ENCODE measurements at places on chromosomes 13 and 19.
A peak's percentile ranks its signal among the peaks of the same experiment; 100 is the strongest.

DNA sequence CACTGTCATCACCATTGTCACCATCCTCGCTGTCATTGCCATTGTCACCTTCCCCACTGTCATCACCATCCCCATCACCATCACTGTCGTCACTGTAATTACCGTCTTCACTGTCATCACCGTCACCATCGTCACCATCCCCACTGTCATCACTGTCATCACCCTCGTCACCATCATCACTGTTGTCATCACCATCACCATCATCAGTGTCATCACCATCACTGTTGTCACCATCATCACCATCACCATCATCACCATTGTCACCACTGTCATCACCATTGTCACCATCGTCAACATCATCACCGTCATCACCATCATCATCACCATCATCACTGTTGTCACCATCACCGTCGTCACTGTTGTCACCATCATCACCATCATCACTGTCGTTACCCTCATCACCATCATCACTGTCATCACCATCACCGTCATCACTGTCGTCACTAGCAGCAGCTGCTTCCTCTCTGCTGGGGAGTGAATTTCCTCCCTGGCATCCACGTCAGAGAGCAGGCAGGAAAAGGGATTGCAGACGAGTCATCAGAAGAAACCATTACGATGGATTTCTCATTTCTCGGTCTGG lies 27.3 kb downstream of the TMEM255B start:
- DNase-seq = no peak

GRCh38 chr13:98050041-98050466 lies 92.8 kb upstream of the FARP1 start:
- peak; percentile 41 for DNase-seq

GRCh38 chr13:35480346-35480745 lies 3.9 kb upstream of the MAB21L1 start:
- no peak for DNase-seq

GRCh38 chr13:73451221-73452029 lies 392.6 kb downstream of the KLF5 start:
- DNase-seq = peak; percentile 76

GRCh38 chr13:28041501-28041900 lies 53.0 kb upstream of the URAD start:
- no peak for DNase-seq

- no peak for DNase-seq
Observed at GRCh38 chr13:27806744-27807387, 14.6 kb downstream of the GSX1 start.

GRCh38 chr19:35135389-35135909 lies 590 bp upstream of the LGI4 start:
- DNase-seq = peak; percentile 42

DNA sequence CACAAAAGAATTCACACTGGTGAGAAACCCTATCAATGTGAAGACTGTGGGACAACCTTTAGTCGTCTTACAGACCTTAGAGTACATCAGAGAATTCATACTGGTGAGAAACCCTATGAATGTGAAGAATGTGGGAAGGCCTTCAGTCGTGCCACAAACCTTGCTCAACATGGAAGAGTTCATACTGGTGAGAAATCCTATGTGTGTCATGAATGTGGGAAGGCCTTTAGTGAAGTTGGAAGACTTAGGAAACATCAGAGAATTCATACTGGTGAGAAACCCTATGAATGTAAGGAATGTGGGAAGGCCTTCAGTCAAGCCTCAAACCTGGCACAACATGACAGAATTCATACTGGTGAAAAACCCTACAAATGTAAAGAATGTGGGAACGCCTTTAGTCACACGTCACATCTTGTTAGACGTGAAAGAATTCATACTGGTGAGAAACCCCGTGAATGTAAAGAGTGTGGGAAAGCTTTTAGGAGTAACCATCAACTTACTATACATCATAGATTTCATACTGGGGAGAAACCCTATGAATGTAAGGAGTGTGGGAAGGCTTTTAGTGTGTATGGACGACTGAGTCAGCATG lies 24.0 kb upstream of the ZNF573 start:
- no peak for DNase-seq

- no peak for DNase-seq
Observed at GRCh38 chr13:74203576-74203975, 69.4 kb upstream of the KLF12 start.

DNA sequence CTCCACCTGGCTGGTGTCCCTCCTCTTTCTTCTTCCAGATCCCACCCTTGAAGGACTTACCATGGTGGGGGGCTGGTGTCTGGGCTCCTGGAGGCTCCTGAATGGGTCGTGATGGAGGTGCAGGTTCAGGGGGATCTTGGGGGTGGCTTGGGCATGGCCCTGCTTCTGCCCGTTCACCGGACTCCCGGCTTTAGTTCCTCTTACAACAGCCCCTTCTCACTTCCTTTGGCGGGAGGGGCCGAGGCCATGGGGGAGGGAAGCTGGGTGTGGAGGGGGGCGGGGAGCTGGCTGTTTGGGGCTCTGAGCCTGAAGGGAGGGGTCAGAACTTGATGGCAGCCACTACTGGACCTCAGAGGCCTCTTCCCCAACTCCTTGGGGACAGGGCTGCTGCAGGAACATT lies at the start of gene MYO1F:
Gene MYO1F (minus strand): TSS at position 196 of the 400 bp plus-strand sequence. CDS start 133 bp downstream, at position 63.
- DNase-seq = no peak

GRCh38 chr13:65836066-65836465 lies 1394.1 kb downstream of the PCDH9 start:
- no peak for DNase-seq

DNA sequence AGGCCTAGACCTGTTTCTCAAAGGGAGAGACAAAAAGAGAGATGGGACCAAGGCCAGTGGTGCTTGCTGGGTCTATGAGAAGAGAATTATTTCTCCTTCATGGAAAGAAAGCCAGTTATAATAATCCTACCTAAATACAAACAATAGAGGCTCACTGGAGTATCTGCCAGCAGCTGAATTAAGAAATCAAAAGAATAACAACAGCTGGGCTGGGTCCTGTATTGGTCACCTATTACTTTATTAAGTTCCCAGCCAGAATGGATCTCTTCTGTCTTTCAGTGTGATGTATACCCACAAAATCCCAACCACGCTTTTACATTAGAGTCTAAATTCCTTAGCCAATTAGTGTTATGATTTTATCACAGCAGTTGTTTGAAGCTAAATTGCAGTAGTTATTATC lies 297.8 kb upstream of the DACH1 start:
- no peak for DNase-seq

- DNase-seq = no peak
Observed at GRCh38 chr13:74070513-74070912, 63.7 kb downstream of the KLF12 start.

GRCh38 chr13:109667807-109668291 lies 118.5 kb downstream of the IRS2 start:
- no peak for DNase-seq

GRCh38 chr19:18099623-18099995 lies 2.0 kb downstream of the MAST3 start:
- no peak for DNase-seq

DNA sequence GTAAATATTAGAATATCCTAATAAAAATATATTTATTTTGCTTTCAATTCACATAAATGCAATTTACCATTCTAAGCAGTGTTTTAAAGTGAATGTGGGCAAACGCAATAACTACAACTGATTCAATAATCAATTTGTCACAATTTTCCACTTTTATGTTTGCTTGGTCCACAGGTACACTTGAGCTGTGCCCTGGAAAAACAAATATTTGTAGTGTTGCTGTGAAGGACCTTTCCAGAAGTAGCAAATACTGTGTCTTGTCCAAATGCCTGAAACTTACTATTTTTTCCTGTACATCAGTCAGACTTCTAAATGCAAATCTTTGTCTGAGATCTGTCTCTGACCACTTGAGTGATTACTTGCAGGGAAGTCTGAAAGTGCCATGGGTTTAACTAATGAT lies 845.8 kb upstream of the SLITRK5 start:
- peak; percentile 14 for DNase-seq

DNA sequence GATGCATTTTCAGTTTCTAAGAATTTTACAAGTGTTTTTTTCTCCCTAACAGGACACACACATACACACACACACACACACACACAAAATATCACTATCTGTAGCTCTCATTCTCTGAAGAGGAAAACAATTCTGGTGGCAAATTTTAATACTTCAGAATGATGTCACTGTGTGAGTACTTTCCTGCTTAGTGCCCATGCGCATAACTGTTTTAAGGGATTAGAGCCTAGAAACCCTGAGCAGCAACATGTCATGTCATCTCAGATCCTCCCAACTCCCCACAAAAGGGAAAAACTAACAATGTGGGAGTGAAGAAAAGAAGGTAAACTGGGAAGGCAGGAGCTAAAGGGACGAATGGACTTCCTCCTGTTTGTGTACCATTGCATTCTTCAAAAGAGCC lies 401.2 kb downstream of the SPRY2 start:
- no peak for DNase-seq

- DNase-seq = no peak
Observed at GRCh38 chr19:42121656-42122069, 10.6 kb downstream of the POU2F2 start.

- no peak for DNase-seq
Observed at GRCh38 chr13:72462166-72462565, 265.3 kb downstream of the MZT1 start.

DNA sequence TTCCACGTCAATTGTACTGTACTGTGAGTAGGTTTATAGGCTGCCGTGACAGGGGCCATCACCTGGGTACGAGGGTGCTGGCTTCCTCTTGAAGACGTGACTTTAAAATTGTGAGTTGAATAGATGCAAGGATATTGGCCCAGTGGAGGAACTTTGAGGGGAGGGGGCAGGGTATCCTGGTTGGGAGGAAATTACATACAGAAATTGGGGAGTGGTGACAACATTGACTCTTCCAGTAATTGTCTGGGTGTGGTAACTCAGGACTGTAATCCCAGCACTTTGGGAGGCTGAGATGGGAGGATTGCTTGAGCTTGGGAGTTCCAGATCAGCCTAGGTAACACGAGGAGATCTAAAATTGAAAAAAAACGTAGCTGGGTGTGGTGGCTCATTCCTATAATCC lies 30.4 kb downstream of the DPRX start:
- no peak for DNase-seq

- no peak for DNase-seq
Observed at GRCh38 chr13:48852911-48853727, 122.6 kb upstream of the FNDC3A start.

DNA sequence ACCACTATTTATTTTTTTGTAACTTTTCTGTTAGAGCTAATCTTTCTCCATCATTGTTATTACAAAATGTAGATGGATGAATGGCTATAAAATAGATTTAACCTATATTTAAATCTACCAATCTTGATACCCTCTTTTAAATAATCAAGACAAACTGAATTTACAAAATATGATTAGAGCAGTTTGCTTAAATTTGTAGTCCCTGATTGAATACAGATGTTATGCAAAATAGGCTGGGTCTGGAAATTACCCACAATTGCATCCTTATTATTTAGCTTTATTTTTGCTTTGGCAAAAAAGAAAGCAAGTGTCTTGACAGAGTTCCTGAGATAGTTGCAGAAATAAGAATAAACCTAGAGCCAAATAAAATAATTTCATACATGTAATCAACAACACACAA lies 352.8 kb downstream of the KLF12 start:
- no peak for DNase-seq

DNA sequence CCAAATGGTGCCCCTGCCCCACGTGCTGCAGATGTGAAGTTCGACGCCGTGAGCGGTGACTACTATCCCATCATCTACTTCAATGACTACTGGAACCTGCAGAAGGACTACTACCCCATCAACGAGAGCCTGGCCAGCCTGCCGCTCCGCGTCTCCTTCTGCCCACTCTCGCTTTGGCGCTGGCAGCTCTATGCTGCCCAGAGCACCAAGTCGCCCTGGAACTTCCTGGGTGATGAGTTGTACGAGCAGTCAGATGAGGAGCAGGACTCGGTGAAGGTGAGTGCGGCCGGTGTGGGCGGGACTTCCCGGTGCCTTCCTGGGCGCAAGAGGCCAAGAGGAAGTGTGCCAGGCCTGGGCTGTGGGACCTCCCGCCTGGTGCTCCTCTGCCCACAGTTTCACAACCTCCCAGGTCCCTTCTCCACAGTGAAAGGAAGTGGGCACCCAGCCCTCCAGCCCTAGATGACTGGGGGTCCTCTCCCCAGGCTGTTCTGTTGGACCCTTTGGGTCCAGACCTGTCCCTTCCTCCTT lies 14.1 kb upstream of the RELB start:
- no peak for DNase-seq

- no peak for DNase-seq
Observed at GRCh38 chr13:35136585-35136984, 194.5 kb downstream of the NBEA start.

GRCh38 chr19:36819130-36819630 lies 19.0 kb downstream of the ZNF790 start:
- no peak for DNase-seq

- DNase-seq = no peak
Observed at GRCh38 chr13:50156140-50156539, 140.9 kb downstream of the KCNRG start.

- peak; percentile 64 for DNase-seq
Observed at GRCh38 chr19:45016388-45017314, 15.4 kb downstream of the RELB start.

GRCh38 chr13:105788530-105788929 lies 746.9 kb downstream of the EFNB2 start:
- no peak for DNase-seq

GRCh38 chr13:36599641-36600040 lies 74.2 kb upstream of the SERTM1 start:
- no peak for DNase-seq

- DNase-seq = no peak
Observed at GRCh38 chr13:44451126-44451525, 77.5 kb downstream of the SERP2 start.
